ENCODE measurements at places on chromosomes 16 and 17.

DNA sequence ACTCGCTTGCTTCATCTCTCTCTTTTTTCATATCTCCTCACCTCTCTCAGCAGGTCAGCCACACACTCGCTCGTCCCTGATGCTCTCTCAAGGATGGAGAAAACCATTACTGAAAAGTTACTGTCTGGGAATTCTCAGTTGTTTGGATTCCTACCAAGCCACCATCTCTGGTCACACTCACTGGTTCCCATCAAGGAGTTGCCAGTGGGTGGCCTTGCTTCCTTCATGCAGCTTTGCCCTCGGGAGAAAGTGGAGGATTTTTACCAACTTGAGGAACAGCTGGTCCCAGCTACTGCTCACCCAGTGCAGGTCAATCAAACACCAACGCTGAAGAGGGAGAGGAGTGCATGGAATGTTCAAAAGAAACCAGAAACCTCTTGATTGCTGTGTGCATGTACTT lies 25.3 kb downstream of the MEOX1 start:
- no peak for DNase-seq

GRCh38 chr16:85357924-85358505 lies 245.7 kb upstream of the CIBAR2 start:
- DNase-seq = no peak

GRCh38 chr17:30244853-30245385 lies 9.4 kb upstream of the SLC6A4 start:
- DNase-seq = no peak

DNA sequence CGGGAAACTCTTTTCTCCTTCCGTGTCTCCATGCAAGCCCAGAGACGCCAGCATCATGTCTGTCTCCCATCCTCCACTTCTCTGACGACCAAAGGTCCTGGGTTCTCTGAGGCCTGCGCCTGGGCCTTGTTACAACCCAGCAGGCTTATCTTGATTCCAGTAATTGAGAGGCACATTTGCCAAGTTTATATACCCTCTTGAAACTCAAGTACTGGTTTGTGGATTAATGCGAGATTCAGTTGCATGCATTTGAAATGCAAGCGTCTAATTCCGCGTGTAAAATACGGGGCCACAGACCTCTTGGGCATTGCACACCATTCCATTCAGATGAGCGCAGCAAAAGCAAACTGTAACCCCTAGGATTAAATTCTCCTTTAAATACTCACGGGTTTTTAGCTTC lies 28.7 kb upstream of the CRISPLD2 start:
- no peak for DNase-seq

DNA sequence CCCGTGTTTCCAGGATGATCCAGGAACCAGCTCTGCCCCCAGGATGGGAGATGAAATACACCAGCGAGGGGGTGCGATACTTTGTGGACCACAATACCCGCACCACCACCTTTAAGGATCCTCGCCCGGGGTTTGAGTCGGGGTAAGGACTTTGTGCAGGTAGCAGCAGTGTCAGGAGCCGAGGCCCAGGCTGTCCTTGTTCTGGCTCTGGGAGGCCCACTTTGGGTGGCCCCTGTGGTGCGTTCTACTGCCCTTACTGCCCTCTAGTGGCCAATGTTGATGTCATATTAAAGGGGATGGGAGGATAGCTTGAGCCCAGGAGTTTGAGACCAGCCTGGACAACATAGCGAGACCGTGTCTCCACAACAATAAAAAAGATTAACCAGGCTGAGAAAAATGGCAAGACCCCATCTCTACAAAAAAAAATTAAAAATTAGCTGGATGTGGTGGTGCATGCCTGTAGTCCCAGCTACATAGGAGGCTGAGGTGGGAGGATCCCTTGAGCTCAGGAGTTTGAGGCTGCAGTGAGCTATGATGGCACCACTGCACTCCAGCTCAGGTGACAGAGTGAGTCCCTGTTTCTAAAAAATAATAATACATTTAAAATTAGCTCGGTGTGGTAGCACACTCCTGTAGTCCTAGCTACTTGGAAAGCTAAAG lies 20.9 kb upstream of the CLEC18A start:
- peak; percentile 57 for DNase-seq

DNA sequence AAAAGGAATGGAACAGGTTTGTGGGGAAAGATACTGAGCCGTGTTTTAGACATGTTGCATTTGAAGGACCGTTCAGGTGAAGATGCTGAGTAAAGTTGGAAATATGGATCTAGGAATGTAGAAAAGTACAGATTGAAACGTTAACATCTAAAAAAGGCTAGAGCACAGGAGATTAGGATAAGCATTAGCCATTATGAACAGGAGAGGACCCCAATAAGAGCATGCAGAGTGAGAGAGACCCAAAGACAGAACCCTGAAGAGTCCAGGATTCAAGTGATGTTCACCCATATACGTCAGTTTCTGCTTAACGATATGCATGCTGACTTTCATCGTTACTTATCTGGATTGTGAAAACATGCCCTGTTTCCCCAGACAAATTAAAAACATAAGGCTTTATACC lies 140.5 kb downstream of the STX8 start:
- no peak for DNase-seq

GRCh38 chr17:63035695-63036094 lies 69.7 kb downstream of the TANC2 start:
- DNase-seq = no peak

- no peak for DNase-seq
Measured at GRCh38 chr17:14845591-14846281, 419.4 kb downstream of the PMP22 start.

- no peak for DNase-seq
Measured at GRCh38 chr17:81115749-81116464, 49.4 kb upstream of the PVALEF start.

DNA sequence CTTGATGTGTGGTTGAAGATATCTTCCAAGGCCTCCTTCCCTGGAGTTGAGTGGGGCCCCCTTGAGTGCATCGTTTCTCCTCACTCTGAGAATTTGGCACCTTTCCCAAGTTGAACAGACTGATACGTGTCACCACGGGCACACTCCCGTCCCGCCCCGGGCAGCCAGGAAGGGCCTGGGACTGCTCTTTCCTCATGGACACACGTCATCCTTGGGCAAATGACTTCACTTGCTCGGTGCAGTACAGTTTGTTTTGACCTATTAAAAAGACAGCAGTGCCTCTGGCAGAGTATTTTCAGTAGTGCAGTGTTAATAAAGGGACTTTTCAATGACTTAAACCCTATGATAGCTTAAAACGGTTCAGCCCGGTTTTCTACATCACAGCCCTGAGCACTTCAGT lies 59.9 kb downstream of the SEC14L1 start:
- no peak for DNase-seq

DNA sequence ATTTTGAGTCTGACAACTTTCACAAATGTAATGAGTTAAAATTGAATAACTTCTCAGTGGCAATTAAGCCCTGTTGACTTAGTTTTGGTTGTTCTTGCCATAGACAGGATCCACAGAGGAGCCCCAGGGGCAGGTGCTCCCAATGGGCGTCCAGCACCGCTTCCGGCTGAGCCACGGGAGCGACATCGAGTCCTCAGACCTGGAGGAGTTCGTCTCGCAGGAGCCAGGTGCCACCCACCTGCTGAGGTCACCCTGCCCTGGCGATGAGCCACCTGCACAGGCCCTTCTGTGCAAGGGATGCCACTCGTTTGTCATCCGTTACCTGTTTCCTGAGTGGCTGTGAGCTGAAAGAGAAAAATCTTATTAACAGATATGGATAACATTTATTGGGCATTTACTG lies 10.7 kb downstream of the CCDC40 start:
- DNase-seq = no peak

DNA sequence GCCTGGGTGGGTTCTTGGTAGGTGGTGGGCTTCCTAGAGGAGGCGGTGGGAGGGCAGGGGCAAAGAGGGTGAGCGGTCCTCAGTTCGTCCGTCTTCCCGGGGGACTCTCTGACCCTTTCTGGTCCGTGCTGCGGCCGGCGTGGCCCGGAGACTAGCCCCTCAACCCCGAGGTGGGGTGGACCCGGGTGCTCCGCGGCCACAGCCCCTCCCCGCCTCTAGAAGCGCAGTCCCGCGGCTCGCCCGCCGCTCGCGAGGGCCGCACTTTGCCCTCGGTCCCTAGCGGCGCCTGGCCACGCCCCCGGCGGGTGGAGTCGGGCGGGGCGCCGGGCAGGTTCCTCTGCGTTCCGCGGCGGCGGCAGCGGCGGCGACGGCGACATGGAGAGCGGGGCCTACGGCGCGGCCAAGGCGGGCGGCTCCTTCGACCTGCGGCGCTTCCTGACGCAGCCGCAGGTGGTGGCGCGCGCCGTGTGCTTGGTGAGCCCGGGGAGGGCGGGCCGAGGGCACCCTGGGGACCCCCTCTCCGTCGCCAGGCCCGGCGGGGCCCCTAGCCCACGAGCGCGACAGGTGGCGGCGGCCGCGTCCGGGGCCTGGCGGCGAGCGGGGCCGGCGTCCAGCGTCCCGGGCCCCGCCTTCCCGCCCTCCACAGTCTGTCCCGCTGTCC lies at the start of gene SYNGR2:
SYNGR2 (plus strand) TSS at position 340 of the 661 bp plus-strand sequence; CDS start at position 376, 36 bp downstream.
- DNase-seq = peak; percentile 93

- no peak for DNase-seq
Measured at GRCh38 chr17:71217769-71218168, 903.1 kb upstream of the SOX9 start.

DNA sequence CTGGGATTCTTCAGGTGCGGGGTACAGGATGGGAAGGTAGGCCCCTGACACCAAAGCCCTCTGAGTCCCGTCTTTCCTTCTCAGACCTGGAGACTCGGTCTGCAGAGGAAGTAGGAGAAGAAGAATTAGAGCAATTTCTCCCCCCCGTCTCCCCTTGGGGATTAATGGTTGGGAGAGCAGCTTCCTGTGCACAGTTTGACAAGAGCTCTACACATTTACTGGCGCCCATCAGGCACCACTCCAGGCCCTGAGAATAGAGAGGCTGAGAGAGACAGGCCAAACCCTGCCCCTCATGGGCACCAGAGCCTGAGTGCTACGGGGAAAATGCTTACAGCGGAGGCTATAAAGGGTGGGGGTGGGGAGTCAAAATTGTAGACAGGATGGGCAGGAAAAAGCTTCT lies 3.5 kb upstream of the C16orf74 start:
- no peak for DNase-seq

DNA sequence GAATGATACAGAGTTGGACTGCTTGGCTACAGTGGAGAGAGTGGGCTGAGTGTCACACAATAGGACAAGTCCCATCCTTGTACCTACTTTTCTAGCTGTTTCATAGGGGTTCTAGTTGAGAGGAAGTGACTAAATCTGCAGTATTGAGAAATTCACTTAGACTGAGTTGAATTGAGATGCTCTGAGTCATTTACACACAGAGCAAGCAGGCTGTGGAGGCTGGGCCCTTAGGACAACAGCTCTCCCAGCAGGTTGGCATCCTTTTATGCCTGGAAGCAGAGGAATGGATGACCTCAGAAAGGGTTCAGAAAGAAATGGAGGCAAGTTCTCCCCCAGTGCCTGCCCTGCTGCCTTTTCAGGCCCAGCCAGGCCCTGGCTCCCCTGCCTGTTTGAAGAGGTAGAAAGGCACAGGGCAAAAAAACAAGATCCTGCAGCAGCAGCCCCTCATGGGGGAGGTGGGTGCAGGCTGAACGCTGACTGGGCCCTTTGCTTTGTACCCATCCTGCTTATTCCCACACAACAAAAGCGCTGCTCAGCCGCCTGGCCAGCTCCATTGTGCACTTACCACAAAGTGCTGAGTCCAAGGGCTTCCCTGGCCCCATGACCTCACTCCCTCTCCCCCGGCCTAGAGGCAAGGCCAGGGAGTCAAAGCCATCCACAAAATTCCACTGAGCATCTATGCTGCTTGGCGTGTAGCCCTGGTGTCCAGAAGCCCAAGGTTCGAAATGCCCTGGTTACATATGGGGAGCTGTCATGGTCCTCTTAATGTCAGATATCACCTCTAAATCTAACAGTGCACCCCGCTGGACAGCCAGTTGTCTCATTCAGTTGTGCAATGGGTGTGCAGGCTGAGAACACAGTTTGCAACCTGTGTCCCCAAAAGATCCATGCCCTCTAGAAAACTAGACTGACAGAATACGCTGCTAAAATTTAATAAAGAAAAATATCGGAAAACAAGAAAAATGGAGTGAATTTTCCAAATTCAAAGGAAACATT lies 5.4 kb upstream of the CRYBA1 start:
- DNase-seq = no peak

DNA sequence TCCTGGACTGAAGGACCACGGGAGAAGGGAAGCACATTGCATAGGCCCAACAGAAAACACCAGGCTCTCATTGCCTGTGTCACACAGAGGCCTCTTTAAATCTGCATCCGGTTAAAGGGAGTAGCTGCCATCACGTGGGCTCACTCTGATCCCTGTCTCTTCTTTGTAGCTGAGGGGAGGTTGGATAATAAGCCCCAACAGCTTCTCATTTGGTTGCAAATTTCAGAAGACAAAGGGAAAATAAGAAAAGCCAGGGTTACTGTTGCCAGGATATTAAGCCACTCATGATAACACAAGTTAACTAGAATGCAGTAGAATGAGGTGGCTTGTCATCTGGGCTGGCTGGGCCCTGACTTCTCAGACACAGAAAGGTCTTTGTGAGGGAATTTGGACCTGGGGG lies 325.1 kb upstream of the ERCC4 start:
- DNase-seq = no peak

DNA sequence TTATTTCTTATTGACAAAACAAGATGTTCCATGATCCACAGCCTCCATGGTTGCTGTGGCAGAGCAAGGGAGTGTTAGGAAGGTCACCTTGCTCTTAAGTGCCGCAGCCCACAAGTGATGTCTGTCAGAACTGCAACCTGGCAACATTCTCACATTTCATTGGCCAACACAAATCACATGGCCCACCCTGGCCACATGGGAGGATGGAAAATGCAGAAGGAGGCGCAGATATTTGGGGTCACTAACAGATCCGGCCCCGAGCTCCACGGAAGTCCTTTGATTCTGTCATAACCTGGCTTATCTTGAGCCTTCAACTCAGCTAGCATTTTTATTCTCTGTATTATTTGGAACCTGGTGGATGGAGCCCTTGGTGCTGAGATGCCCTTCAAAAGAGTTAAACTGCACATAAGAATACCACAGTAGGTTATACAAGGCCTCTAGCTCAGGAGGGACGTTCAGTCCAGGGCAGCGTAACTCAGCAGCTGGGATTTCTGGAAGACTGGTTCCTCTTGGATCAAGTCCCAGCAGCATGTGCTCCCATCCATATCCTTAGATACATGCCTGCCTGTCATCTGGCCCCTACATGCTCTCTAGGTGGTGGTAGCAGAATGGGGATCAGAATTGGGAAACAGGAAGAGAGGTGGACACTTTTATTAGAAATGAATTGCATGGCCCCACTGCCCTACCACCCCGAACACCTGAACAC lies 508.1 kb downstream of the HAPSTR1 start:
- DNase-seq = no peak
